ENCODE measurements at places on chromosomes 4 and X. TPM values are rescaled to one million over a fixed set of nuclear protein-coding genes. Genes with fewer than 3 reads are reported as not detected.

DNA sequence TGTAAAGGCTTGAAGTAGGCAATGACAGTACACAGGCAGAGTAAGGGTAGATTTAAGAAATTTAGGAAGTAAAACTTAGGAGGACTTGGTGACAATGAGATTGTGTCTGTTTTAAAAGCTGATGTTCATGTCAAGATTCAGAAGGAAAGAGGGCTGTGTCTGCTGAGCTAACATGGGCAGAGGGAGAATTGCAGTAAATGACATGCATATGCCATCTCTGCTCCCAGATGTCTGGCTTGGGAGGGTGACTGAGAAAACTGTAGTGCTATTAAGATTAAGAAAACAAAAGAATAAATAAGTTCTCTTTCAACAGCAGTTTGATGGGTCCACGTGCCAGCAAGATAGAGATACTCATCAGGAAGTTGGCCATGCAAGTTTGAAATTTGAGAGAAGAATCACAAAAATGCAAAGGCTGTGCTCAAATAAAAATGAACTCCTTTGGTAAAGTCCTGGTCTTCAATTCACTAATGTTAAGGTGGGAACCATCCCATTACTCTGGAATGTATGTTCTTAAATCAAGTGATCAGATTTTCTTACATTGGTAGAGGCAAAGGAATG lies 7.2 kb downstream of the NFXL1 start:
- DNase-seq = no peak

- no peak for DNase-seq
Measured at GRCh38 chrX:64427281-64427680, 32.0 kb upstream of the MTMR8 start.

The VCX gene
- not detected for polyA plus RNA-seq

DNA sequence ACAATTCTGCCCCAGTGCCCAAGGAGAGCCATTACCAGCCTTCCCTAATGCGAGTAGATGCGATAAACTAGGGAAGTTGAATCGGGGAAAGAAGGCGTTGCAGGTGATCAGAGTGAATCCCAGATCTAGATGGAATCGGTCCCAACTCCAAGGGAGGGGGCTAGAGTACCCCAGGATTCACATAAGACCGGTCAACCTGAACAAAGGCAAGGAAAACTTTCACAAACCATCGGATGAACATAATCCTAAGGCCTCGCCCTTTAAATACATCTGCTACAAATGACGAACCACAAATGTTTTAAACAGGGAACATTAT lies 11.2 kb upstream of the ZCCHC13 start:
- DNase-seq = no peak

- DNase-seq = no peak
Measured at GRCh38 chr4:39655211-39655610, 16.5 kb upstream of the SMIM14 start.

The RHOXF1 gene
- not detected for polyA plus RNA-seq
